T follicular helper cell (primary cell): ENCODE measurements at places on chromosomes 2 and 18.

GRCh38 chr18:45232061-45232460 lies 383.2 kb upstream of the SLC14A2 start:
- no peak for DNase-seq

DNA sequence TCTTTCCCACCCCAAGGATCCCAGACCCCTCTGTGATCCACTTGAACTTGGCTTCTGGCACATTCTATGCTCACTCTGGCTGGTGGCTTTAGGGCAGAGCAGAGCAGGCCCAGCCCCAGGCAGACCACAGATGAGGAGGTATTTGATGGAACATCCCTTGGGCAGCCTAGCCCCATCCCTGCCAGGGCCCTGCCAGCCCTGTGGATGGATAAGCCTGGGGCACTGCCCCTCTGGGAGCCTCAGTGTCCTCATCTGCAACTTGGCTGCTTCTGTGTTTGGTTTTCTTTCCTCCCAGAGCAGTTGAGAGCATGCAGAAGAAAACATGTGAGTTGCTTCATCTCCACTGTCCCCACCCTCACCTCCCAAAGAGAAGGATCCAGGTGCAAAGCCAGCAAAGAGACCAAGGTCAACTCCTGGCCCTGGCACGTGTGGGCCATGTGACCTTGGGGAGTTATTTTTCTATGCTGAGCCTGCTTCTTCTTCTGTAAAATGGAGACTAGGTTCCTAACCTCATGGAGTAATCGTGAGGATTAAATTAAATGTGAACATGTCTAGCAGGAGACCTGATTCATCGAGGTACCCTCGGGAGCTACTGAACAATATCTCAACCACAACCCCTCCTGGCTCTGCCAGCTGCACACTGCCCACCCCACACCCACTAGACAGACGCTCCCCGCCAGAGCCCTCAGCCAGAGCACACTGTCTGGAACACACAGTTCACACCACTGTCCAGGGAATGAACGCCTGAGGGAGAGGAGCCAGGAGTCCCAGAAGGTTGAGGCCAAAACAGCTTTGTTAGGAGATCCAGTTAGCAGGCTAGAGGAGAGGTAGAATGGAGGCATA lies 14.6 kb upstream of the TNS1 start:
- DNase-seq: no peak

DNA sequence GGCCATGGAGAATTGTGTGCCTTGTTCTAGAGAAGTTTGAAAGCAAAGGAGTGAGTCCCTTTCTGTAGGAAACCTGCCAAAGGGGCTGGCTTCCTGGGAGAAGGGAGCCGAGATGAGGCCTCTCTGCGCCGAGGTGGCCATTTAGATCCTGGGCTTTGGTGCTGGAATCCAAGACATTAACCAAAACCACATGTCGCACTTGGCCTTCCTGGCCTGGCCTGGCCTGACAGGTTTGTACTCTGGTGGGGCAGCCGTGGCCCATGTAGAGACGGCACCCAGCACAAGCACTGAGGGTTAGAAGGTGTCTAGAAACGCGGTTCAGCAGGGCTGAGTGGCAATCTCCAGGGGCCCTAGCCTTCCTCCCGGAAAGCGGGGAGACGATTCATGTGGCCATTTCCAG lies 7.1 kb downstream of the CNNM3 start:
- DNase-seq: no peak

GRCh38 chr2:239165206-239165831 lies 235.5 kb downstream of the HDAC4 start:
- no peak for DNase-seq
